ENCODE measurements at places on chromosomes 7 and 10.

- DNase-seq, result no peak
Observed at GRCh38 chr7:77354484-77354883, 61.7 kb downstream of the GSAP start.

GRCh38 chr10:12649012-12649584, 299.8 kb downstream of the CAMK1D start:
- no peak for DNase-seq

DNA sequence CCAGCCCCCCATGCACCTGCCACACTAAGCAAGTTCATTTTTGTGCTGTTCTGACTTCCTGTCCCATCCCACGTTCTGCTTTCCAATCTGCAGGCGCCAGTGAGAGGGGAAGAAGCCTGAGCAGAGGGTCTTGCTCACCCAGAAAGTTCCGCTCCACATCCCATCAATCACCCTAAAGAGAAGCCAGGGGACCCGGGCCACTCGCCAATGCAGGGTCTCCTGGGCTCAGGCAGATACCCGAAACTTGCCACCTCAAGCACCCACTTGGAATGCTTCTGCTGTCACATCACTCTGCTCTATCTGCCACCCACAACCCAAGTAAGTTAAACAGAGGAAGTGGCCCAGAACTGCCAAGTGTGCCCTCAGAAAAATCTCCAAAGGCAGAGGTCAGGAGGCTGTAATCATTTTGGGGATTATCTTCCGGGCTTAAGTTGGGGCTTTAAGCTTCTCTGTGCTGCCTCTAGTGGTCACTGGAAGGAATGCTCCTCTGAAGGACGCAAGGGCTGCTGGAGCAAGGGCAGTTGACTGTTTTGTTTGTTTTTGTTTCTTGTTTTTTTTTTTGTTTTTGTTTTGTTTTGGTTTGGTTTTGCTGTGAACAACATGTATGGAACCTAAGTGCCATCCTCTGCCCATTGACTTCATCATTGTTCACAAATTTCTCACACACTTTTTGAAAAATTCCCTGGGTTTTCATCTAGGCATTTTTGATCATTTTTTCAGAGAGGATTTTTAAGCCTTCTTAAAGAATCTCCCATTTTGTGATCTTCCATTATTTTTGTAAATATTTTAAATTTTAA, 25.5 kb downstream of the PRR15 start:
- no peak for DNase-seq

DNA sequence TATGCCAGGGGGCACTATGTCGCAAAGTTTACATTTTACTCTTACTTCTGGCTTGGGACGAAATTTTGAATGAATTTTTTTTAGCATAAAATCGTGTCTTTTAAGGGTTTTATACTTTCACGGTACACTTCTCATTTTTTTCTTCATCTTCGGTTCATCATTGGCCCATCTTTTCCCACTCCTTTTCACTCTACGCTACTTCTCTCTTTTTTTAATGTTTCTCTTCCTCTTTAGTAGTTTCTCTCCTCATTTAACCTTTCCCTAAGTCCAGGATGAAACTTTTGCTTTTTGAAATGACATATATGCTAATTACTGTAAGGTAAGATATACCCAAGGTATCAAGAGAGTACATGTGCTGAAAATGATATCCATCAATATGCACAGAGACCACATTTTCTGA, 39.5 kb downstream of the C7orf33 start:
- DNase-seq, result no peak

- DNase-seq, result no peak
Observed at GRCh38 chr7:80770061-80770460, 131.6 kb downstream of the CD36 start.

- no peak for DNase-seq
Observed at GRCh38 chr10:68081916-68082315, 6.8 kb upstream of the HERC4 start.

- DNase-seq, result no peak
Observed at GRCh38 chr10:61890430-61890829, 11.1 kb upstream of the ARID5B start.

GRCh38 chr10:91034494-91035159, 113.7 kb upstream of the ANKRD1 start:
- DNase-seq, result no peak

GRCh38 chr7:22117222-22117621, 171.5 kb upstream of the CDCA7L start:
- no peak for DNase-seq

GRCh38 chr7:129721068-129721467, 109.5 kb downstream of the NRF1 start:
- DNase-seq, result no peak

GRCh38 chr7:50690541-50691011, 92.1 kb downstream of the GRB10 start:
- no peak for DNase-seq

DNA sequence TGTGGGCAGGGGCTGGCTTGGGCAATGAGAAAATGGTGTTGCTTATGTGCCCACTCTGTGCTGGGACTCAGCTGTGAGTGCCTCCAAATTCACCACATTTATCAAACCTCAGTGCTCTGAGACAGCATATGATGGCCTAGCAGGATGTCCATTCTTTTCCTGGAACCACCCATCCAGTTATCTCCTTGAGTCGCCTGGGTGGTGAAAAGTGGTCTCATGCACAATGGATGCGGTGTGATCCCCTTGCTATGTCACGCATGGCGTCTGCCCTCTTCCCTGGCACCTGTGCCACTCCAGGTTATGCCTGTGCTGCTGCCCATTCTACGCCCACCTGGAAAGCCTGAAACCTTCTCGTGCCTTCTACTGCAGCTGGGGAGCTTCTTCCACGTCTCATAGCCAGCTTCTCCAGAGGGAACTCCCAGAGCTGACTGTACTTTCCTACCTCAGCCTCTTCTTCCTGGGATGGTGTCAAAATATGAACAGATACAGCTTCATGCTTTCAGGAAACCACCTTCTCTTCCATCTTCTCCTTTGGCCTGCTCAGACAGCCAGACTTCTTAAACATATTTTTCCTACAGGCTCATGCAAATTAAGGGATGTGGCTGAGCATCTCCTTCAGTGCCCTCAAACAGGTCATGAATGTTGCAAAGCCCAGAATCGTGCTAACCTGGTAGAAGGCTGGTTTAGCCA, 147.3 kb downstream of the PFKFB3 start:
- no peak for DNase-seq

DNA sequence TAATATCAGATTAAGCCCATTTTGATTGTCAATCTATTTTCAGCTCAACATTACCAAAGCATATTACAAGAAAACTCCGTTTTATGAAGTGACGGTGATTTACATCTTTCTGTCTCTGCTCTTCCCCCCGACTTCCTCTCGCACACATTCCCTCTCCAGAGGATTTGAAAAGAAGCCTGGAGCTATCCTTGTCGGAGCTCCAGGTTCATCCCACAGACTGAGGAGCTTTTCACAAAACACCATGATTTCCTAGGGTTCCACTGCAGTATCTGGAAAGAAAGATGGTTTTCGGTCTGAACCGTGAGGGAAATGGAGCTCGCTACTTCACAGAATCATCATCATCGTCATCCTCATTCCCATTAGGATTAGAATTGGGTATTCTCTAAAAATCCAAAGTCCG, 655.5 kb upstream of the MGMT start:
- DNase-seq, result no peak

GRCh38 chr7:107712025-107712424, 31.9 kb upstream of the CBLL1 start:
- no peak for DNase-seq

DNA sequence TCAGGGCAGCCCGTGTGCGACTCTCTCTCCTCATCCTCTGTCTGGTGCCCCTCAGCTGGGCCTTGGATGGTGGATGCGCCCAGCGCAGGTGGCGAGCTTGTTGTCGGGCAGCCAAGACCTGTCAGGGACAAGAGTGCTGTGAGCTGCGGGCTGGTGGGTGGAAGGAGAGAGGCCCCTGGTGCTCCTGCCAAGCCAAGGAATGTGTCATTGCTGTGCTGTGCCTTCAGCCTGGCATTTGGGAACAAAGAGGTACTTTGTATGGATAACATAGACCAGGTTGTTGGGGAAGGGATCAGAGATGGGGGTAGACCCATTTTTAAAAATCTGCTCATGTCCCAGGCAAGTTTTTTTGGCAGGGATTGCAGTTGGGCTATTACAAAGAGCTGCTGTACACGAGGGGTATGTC, 120.9 kb downstream of the PKD1L1 start:
- no peak for DNase-seq

GRCh38 chr7:30245913-30246312, 38.5 kb upstream of the ZNRF2 start:
- no peak for DNase-seq

GRCh38 chr7:157828881-157829280, 492.1 kb downstream of the DNAJB6 start:
- no peak for DNase-seq

GRCh38 chr10:116286626-116287200, 13.7 kb upstream of the GFRA1 start:
- no peak for DNase-seq

DNA sequence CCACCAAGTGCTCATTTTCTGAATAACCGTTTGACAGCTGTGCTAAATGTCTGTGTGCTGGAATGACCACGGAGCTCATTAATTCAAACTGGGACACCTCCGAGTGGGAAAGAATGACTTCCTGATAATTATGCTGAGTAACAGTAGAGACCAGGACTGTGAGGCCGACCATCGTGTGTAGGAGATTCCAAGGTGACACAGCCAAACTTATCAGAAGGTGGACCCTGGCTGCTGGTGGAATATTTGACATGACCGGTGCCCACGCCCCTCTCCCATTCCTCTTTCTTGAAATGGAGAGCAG, 400.0 kb downstream of the PTPRN2 start:
- DNase-seq, result no peak

DNA sequence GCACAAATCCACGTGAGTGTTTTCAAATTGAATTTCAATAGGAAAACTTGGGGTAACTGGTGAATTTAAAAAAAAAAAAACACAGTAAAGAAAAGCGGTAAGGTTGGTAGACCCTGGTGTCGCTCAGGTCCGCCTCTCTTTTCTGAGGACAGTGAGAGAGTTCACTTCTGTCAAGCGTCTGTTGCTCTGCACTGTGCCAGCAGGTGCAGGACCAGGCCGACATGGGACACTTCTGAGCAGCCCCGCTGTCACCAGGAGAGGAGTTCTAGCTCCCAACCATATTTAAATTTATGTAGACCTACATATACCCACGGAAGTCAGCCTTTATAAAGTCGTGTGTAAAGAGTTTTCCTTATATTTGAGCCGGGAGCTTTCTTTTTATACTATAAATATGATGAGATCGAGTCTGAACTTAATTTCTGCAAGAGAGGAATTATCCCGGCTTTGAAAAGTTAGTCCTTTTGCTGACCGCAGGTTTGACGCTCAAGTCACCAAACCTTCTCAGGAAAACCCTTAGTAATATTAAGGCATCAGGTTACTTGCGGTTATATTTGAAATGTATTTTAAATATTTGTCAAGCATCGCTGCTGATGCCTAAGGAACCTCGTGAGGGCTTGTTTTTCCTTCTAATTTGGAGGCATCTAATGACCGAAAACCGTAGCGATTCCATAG, 531 bp downstream of the IKZF1 start:
- DNase-seq, result no peak

DNA sequence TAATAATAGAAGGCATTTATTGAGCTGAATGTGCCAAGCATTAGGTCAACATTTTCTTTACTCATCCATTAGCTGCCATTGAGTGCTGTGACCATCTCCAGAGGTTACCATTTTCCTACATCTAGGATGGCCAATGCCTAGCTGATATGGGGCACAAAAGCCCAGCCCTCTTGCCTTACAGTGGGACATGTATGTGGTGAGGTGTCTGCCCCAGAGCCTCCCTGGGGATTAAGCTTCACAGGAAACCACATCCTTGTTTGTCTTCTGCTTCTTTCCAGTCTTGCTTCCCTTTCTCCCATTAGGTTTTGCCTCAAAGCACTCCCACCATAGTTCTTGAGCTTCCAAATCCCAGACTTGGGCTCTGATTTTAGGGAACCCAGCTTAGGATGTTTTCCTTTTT, 258.7 kb downstream of the SORCS3 start:
- DNase-seq, result no peak

- DNase-seq, result no peak
Observed at GRCh38 chr7:2109251-2109872, 123.4 kb downstream of the MAD1L1 start.

DNA sequence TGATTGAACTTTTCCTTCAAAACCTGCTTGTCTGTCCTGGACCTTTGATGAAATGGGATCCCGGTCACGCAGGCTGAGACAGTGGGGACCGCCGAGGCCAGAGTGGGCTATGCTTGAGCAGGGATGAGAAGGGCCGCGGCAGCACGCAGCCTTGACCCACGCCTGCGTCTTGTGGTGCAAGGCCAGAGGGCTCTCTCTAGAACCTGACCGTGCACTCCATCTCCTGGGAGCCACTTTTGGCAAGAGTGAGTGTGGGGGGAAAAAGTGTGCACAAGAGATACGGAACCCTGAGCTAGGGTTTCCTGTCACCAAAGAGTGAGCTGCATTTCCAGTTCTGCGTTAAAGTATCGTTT, 42.4 kb downstream of the WIPI2 start:
- DNase-seq, result no peak

DNA sequence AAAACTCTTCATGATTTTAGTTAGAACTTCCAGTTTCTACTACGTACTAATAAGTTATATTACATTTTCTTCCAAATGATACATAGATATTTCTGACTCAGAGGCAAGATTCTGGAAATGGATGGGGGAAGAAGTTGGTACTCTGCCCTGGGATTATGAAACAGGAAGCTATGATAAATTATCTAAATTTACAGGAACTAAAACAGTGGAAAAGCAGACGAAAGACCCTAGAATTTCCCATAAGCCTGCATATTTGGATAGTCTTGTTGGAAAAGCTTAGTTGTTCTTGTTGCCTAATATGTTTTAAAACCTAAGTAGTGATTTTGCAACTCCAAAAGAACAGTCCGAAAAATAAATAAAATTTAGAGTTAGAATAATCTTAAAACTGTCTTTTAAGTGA, 21.8 kb downstream of the CFAP69 start:
- no peak for DNase-seq

DNA sequence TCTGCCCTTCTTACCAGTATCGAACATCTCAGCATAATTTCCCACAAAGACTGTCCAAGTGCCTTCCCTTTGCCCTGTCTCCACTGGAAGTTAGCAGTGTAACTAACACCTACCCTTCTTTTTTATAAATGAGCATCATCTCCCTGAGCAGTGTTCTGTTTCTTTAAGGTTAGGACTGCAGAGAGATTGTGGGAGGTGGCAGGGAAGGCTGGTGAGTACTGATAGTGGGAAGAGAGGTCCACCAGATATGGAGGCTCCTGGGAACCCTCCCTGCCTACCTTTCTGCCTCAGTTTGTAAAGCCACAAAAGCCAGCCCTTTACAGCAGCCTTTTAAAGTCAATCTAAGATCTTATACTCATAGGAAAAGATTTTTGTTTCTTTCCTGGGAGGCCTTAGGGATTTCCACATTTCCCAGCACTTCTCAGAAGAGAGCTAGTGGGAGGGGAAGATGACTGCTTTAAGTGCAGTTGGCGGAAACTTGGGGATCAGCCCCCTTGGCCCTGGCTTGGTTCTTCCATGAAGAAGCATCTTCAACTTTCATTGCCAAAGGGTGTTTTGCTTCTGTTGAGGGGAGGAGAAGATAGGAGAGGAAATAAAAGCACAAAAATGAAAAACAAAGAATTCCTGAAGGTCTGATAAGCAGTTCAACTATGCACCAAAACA, 36.6 kb upstream of the CALD1 start:
- no peak for DNase-seq

Data from GM06990 (cell line).